ENCODE measurements at places on chromosomes 6 and 20. TPM values are rescaled to one million over a fixed set of nuclear protein-coding genes. Genes with fewer than 3 reads are reported as not detected.

DNA sequence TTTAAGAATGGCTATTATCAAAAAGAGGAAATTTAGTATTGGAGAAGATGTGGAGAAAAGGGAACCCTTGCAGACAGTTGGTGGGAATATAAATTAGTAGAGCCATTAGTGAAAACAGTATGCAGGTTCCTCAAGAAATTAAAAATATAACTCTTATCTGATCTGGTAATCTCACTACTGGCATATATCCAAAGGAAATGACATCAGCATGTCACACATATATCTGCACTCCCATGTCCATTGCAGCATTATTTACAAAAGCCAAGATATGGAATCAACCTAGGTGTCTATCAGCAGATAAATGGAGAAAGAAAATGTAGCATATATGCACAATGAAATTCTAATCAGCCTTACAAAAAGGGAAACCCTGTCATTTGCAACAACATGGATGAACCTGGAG is 2.6 kb downstream of the SIRPG start:
- H3K36me3 ChIP-seq, result peaks cover 58% of the 10 kb centered on the region
- peak overlapping the region; percentile 85 for H3K27ac ChIP-seq
- no peaks in the 10 kb centered on the region for H3K27me3 ChIP-seq
- H3K4me3 ChIP-seq, result peak overlapping the region; percentile 78
- no peak for DNase-seq

ACOT8 gene
- 35.4 TPM for total RNA-seq

DNA sequence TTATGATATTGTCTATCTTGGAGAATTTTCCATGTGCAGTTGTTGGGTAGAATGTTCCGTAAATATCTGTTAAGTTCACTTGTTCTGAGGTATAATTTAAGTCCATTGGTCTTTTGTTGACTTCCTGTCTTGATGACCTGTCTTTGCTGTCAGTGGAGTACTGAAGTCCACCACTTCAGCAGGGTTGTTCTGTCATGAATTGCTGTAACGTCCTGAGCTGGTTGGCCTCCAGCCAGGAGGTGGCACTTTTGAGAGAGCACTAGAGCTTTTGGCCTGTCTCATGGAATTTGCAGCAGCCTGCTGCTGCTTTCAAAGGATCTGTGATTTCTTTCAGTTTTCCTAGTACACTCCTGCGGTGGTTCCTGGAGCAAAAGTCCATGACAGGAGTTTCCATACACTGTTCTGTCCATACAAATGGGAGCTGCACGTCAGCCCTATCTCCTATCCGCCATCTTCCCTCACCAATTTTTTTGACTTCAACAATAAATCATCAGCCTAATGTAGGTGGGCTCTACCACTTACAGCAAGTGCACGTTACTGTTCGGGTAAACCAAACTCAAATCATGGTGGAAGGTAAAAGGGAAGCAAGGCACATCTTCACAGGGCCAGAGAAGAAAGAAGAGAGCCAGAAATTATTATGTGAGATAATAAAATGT is 46.9 kb upstream of the TRERF1 start:
- no peak overlapping the region for H3K4me3 ChIP-seq
- peaks cover 21% of the 10 kb centered on the region for H3K27me3 ChIP-seq
- peaks cover 3% of the 10 kb centered on the region for H3K36me3 ChIP-seq

DNA sequence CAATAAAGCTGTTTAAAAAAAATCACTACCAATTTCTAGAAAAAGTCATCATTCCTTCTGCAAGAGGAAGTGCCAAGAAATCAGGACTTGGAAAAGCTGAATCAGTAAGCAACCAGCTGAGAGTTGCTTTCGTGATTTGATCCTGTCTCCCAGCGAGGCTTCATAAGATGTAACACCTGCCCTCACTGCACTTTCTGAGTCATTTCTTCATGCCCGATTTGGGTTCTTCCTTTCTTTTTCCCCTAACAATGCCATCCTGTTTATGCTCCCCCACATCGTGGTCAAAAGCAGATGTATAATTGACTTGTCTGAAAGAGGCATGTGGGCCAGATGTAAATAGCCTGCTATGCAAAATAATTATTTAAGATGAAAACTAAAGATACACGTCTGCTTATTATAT is 52.1 kb downstream of the RIPOR2 start:
- H3K4me3 ChIP-seq, result peak overlapping the region; percentile 68
- no peak for DNase-seq
- H3K36me3 ChIP-seq, result peaks cover 69% of the 10 kb centered on the region
- peaks cover 49% of the 10 kb centered on the region for H3K4me1 ChIP-seq

DNA sequence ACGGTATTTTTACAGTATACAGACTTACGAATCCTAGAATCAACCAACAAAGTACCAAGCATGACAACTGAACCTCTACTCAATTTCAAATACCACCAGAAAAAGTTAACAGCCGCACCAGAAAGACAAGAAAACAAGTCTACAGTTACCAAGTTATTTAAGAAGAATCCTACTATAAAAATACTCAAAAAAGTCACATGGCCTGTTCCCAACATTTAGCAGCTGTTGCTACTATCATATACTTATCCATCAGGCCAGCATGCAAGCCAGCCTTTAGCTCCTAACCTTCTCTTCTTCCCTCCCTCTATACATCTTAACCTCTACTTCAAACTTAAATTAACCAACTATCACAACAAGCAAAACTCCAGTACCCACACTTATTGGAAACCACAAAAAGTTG is 1.9 kb downstream of the SYNCRIP start:
- peaks cover 51% of the 10 kb centered on the region for H3K4me1 ChIP-seq
- peaks cover 44% of the 10 kb centered on the region for H3K36me3 ChIP-seq
- no peak for DNase-seq
- H3K27me3 ChIP-seq, result no peaks in the 10 kb centered on the region

IL17F gene
- total RNA-seq, result not detected

DNA sequence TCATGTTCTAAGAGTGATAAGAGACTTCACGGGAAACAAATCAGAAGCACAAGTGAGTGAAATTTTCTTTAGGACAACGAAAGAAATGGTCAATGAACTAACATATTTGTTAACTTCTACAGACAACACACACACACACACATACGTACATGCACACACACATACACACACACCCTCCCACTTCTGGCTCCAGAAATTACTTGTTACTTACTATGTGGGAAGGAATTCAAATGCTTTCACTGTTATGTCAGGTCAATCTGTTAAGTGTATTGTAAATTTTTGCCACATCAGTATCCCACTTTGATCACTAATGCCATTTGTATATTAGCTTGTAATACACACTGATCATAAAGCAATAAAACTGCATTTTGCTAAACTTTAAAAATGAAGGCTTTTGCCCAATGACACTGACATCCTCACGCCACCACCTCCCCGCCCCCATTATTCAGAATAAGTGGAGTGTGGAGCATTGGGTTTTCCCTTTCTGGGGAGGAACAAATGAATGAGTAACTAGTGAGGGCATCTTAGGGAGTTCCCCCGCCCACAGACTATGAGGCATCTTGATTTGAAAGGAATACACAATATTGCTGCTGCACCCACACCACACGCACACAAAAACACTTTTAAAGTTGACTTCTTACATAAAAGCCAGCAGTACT is 76.2 kb downstream of the ATXN1 start:
- no peak for DNase-seq
- H3K4me3 ChIP-seq, result no peak overlapping the region
- peaks cover 35% of the 10 kb centered on the region for H3K4me1 ChIP-seq
- no peak overlapping the region for H3K27ac ChIP-seq
- H3K27me3 ChIP-seq, result no peaks in the 10 kb centered on the region

SAMD3 gene
- total RNA-seq, result 51.0 TPM

DNA sequence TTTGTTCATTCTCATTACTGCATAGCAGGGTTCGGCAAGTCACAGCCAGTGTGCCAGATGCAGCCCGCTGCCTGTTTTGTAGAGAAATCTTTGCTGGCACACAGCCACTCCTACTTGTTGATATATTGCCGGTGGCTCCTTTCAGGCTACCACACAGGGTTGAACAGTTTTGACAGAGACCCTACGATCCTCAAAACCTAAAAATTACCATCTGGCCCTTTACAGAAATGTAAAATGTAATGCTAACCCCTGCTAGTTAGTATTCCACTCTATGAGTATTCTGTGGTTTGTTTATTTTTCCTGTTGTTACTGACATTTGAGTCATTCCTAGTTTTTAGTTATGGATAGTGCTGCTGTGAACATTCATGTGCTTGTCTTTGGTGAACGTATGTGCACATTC is 11.5 kb downstream of the DHX35 start:
- no peak for DNase-seq
- peaks cover 29% of the 10 kb centered on the region for H3K36me3 ChIP-seq
- H3K27ac ChIP-seq, result no peak overlapping the region
- no peaks in the 10 kb centered on the region for H3K27me3 ChIP-seq
- H3K4me1 ChIP-seq, result peaks cover 9% of the 10 kb centered on the region
- no peak overlapping the region for H3K4me3 ChIP-seq

Measured in activated naive CD8-positive, alpha-beta T cell treated with anti-CD3 and anti-CD28 coated beads, Interleukin-2, amount 10 ng/mL, durations not matched to agents 7 days and 5 days (primary cell).